Activated CD8-positive, alpha-beta T cell treated with anti-CD3 and anti-CD28 coated beads for 36 hours (primary cell): ENCODE measurements at places on chromosomes 7 and 10. TPM values are rescaled to one million over a fixed set of nuclear protein-coding genes. Genes with fewer than 3 reads are reported as not detected.

DNA sequence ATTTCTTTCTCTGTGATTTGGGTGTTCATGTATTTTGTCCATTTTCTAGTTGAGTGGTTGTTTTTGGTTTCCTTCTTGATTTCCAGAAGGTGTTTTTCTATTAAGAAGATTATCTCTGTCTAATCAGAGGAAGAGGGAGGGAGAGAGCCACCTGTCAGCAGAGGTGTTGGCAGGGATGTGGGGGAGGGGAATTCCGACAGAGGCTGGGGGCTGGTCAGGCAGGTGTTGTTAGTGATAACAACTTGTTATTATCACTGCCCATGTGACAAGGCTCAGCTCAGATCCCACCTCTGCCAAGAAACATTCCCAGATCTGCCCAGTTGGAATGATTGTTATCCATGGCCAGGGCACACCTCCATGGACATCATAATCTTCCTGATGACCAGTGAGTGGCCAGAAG lies 293.4 kb downstream of the GFRA1 start:
- no peaks in the 10 kb centered on the region for H3K36me3 ChIP-seq
- H3K27me3 ChIP-seq, result no peaks in the 10 kb centered on the region
- no peak for DNase-seq
- no peak overlapping the region for H3K4me3 ChIP-seq
- H3K27ac ChIP-seq, result no peak overlapping the region

DNA sequence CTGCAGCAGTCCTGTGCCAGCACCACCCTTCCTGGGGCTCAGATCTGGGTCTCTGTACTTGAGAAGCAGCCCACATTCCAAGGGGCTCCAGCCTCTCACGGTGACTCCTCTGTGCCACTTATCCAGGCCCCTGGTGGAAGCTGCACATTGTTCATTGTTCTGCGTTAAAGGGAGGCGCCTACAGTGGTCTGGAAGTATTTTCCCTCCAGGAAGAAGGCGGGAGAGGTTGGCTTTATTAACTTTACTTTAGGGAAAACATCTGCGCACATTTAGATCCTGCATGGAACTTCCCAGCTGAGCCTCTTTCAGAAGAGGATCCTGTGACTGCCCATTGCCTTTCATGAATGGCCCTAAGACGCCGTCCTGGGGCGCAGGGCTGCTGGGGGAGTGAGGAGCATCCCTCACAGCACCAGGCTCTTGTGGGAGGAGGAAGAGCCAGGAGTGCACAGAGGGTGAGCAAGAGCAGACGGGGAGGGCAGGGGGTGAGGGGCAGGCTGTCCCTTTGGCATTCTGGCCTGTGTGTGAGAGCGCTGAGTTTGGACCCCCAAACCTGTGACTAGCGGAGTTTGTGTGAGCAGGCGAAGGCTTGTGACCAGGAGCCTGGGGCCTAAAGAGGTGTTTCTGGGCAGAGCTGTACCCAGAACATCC lies 98.6 kb upstream of the BTBD16 start:
- no peaks in the 10 kb centered on the region for H3K36me3 ChIP-seq
- no peaks in the 10 kb centered on the region for H3K4me1 ChIP-seq
- no peak for DNase-seq
- peaks cover 2% of the 10 kb centered on the region for H3K27me3 ChIP-seq
- no peak overlapping the region for H3K4me3 ChIP-seq

- no peak overlapping the region for H3K27ac ChIP-seq
- no peak overlapping the region for H3K4me3 ChIP-seq
- no peaks in the 10 kb centered on the region for H3K27me3 ChIP-seq
- no peak for DNase-seq
Observed at GRCh38 chr7:41507686-41508268, 195.1 kb downstream of the INHBA start.

GRCh38 chr10:127577376-127578258 lies 28.5 kb downstream of the NPS start:
- no peaks in the 10 kb centered on the region for H3K27me3 ChIP-seq
- DNase-seq, result no peak
- H3K27ac ChIP-seq, result no peak overlapping the region
- H3K4me1 ChIP-seq, result no peaks in the 10 kb centered on the region
- no peak overlapping the region for H3K4me3 ChIP-seq
- no peaks in the 10 kb centered on the region for H3K36me3 ChIP-seq

- no peaks in the 10 kb centered on the region for H3K4me1 ChIP-seq
- no peaks in the 10 kb centered on the region for H3K36me3 ChIP-seq
- H3K27me3 ChIP-seq, result peaks cover 2% of the 10 kb centered on the region
- no peak overlapping the region for H3K27ac ChIP-seq
- no peak overlapping the region for H3K4me3 ChIP-seq
Observed at GRCh38 chr7:121753944-121754343, 119.0 kb upstream of the PTPRZ1 start.

DNA sequence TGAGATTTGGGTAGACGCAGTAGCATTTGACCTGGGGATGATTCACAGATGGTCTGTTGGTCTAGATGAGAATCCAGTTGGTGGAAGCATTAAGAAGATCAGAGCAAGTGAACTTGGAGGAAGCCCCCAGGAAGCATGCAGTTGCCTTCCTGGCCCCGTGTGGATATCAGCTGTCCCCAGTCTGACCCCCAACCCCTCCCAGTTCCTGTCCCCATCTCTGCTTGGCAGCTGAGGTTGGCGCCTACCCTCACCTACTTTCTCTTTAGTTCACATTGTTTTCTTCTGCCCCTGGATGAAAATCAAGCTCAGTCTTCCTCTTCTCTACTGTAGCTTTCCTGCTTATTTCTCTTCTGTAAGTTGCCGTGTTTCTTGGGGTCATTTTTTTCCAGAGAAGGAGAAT lies 227.9 kb downstream of the GATA3 start:
- DNase-seq, result no peak
- no peak overlapping the region for H3K4me3 ChIP-seq
- peaks cover 8% of the 10 kb centered on the region for H3K4me1 ChIP-seq
- peaks cover 2% of the 10 kb centered on the region for H3K27me3 ChIP-seq
- no peak overlapping the region for H3K27ac ChIP-seq
- H3K36me3 ChIP-seq, result no peaks in the 10 kb centered on the region

DNA sequence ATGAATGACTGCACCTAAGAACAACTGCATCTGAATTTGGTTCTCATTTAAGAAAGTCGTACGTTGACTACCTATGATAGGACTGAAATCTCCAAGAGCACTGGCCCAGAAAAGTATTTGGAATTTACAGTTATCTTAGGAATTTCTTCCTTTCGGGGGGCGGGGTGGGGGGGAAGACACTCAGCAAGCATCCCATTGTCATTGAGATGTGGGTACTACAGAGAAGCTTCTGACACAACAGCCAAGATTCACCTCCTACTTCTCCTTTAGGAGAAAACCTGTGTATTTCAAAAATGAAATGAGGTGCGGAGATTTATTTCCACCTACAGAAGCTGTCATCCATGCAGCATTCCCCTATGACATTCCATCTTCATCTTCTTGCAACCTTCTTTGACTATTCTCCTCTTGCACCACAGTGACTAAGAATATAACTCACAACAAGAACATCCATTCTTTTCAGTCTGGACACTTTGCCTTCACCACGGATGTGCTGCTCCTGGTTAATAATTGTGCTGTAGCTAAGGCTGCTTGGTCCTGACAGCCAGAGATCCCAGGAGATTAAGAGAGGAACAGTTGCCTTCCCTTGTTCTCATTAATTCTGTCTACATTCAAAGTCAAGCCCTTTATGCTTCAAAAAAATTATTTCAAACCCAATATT lies 98.4 kb upstream of the FRMD4A start:
- no peak overlapping the region for H3K4me3 ChIP-seq
- no peak overlapping the region for H3K27ac ChIP-seq
- H3K36me3 ChIP-seq, result no peaks in the 10 kb centered on the region
- no peak for DNase-seq

DNA sequence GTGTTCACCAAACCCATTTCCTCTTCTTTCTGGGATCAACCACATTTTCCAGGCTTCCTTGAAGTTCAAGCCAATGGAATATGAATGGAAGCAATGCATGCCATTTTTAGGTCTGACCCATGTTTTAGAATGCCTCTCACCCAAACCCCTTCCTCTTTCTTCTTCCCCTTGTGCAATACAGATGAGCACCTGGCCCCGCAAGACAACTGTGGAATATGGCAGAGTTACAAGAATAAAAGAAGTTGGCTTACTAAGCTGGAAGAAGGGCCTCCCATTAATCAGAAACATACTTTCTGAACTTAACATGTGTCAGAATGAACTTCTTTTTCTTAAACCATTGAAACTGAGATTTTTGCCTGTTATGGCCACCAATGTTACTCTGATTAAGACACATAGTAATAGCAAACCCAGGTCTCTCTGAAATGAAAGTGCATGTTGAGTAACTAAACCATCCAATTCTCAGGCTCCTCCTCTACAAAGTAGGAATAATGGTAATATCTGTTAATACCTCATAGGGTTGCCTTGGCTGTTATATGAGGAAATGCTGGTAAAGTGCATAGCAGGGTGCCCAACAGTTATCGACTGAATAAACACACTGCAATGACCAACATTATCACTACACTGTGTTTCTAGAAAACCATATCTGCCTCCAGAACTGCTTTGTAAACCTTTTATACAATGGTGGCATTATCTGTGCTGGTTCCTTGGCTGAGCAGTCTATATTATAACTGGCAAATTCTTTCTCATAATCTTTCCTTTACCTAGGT lies 382.2 kb upstream of the NRP1 start:
- no peak for DNase-seq
- H3K27ac ChIP-seq, result no peak overlapping the region
- no peak overlapping the region for H3K4me3 ChIP-seq

GRCh38 chr7:30911561-30911969 lies at the start of gene AQP1:
Gene AQP1, plus strand, starts transcription at chr7:30911853. Its CDS starts 57 bp downstream, at chr7:30911910.
- no peak for DNase-seq
- no peak within 1 kb of the TSS for H3K4me3 ChIP-seq
- no peaks in the 10 kb centered on the region for H3K4me1 ChIP-seq
- H3K36me3 ChIP-seq, result no peaks in the 10 kb centered on the region
- no peaks in the 10 kb centered on the region for H3K27me3 ChIP-seq

DNA sequence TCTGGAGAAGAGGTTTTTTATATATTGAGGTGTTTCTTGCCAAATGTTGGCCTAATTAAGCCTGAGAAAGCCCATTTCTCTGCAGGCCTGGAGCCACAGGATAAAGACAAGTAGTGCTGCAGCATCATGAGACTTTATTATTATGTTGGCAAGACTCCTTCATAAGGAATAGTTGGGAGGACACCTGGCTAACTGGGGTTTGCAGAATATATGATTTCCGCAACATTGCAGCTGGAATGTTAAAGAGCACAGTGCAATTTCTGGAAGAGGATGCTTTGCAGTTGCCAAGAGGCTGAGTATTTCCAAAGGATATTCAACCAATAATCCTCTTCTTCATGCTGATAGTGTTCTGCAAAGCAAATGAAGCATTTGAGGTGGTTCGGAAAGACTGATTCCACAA lies 1512.8 kb upstream of the LRRTM3 start:
- H3K4me3 ChIP-seq, result no peak overlapping the region
- no peaks in the 10 kb centered on the region for H3K36me3 ChIP-seq
- no peaks in the 10 kb centered on the region for H3K27me3 ChIP-seq

DNA sequence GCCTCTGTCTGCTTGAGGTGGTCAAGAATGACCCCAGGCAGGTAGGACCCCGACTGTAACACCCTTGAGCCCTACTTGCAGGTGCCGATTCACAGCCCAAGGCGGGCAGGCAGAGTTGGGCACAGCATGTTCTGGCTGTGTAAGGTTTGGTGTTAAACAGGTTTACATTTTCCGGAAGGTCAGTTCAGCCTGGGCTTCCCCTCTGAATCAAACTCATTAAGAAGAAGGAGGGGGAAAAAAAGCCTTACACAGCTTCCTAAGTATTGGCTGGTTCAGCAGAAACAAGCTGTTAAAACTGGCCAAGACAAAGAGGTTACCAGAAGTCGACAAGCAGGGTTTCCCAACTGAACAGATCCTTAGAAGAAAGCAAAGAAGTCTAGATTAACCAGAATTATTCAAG lies 132.7 kb downstream of the PRPF18 start:
- H3K27me3 ChIP-seq, result peaks cover 1% of the 10 kb centered on the region
- peaks cover 19% of the 10 kb centered on the region for H3K4me1 ChIP-seq
- DNase-seq, result no peak
- no peak overlapping the region for H3K4me3 ChIP-seq

DNA sequence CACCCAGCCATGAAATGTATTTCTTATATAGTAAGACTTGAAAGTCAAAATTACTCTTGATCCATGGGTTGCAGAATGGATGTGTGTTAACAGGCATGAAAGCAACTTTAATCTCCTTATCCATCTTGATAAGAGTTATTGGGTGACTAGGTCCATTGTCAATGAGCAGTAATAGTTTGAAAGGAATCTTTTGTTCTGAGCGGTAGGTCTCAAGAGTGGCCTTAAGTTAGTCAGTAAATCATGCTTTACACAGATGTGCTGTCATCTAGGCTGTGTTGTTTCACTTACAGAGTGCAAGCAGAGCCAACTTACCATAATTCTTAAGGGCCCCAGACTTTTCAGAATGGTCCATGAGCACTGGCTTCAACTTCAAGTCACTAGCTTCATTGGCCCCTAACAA lies 51.2 kb downstream of the KIAA1549 start:
- no peak overlapping the region for H3K27ac ChIP-seq
- no peaks in the 10 kb centered on the region for H3K27me3 ChIP-seq
- H3K36me3 ChIP-seq, result no peaks in the 10 kb centered on the region

DNA sequence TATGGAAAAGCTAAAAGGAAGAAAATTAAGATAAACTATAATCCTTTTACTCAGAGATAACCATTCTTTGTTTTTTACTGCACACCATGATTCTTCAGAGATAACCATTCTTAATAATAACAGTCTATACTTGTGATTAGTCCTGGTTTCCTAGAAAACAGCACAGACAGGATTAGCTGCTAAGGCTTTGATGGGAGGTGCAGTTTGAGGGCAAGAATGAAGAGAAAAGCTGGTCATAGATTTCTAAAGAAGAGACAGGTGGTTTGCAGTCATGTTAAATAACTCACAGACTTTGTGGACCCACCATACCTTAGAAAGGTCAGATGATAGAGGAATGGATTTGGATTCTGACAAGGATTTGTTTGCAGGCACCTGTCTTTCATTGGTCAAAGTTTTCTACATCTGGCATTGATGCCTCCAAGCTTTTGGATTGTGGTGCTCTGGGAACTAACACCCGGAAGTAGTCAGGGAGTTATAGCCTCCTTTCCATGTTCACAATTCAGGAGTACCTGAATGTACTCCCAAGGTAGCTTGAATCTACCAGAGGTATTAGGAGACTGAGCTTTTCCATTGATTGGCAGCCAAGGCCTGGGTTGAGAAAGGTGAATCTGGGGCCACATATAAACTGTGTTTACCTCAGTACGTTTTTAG lies 3.7 kb downstream of the SMC3 start:
- H3K36me3 ChIP-seq, result peaks cover 35% of the 10 kb centered on the region
- H3K27ac ChIP-seq, result no peak overlapping the region
- no peak overlapping the region for H3K4me3 ChIP-seq
- H3K4me1 ChIP-seq, result peaks cover 56% of the 10 kb centered on the region
- H3K27me3 ChIP-seq, result no peaks in the 10 kb centered on the region
- DNase-seq, result no peak

- no peak overlapping the region for H3K27ac ChIP-seq
- H3K4me1 ChIP-seq, result no peaks in the 10 kb centered on the region
- no peak for DNase-seq
- H3K4me3 ChIP-seq, result no peak overlapping the region
Observed at GRCh38 chr7:77665161-77665560, 31.1 kb upstream of the RSBN1L start.

The SCART1 gene
- 2.8 TPM for total RNA-seq

The MRLN gene
- not detected for total RNA-seq

The FAM25A gene
- total RNA-seq, result not detected

The KIF20B gene
- 58.1 TPM for total RNA-seq

The PDE6C gene
- total RNA-seq, result not detected

The C10orf71 gene
- total RNA-seq, result not detected

The GIMAP1 gene
- 9.3 TPM for total RNA-seq

The CNNM2 gene
- total RNA-seq, result 5.1 TPM

The CFAP69 gene
- total RNA-seq, result 0.07 TPM

The MOGAT3 gene
- total RNA-seq, result not detected

The PNLIPRP3 gene
- total RNA-seq, result not detected
